ENCODE measurements at places on chromosomes 4 and X.

- DNase-seq: no peak
These were observed 46.6 kb upstream of the PPP1R2C start for GRCh38 chrX:42824541-42824940.

GRCh38 chrX:39883666-39884065, 214.1 kb downstream of the BCOR start:
- no peak for DNase-seq

DNA sequence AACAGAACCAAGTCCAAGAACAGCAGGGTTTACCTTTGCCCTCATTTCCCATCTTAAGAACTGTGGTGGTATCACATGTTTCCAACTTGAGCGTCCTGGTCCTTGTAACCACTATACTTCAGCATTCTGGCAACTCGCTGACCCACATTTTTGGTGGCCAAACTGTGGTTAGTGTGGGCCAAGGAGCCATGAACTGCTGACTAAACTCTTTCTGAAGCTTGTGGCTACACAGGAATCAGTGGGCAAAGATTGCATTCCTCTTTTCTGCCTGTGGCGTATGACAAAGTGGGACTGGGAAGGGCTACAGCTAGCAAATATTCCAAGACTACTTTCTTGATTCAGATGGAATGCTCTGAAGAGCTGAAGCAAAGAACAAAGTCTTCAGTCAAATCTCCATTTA, 106.3 kb upstream of the MID1 start:
- no peak for DNase-seq

GRCh38 chr4:59987289-59987688, 1212.8 kb upstream of the ADGRL3 start:
- DNase-seq: no peak

GRCh38 chrX:104195489-104196084, 29.3 kb downstream of the FAM199X start:
- no peak for DNase-seq

DNA sequence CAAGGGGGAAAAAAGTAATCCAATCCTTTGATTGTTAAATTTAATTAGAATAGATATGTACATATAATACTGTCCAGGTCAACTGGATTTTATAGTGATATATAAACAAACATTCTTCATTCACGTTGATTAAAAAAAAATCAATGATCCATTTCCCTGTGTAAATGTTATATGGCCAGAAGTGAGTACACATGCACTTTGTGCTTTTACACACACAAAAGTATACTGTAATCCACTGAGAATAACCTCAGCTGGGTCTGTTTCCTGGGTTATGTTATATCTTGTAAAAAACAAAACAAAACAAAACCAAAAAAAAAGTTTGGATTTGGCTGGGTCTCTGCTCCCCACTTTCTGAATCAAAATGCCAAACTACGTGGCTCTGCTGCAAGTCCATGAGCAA, 51.7 kb downstream of the WFS1 start:
- DNase-seq: no peak

GRCh38 chr4:96035727-96036126, 195.8 kb downstream of the PDHA2 start:
- no peak for DNase-seq

DNA sequence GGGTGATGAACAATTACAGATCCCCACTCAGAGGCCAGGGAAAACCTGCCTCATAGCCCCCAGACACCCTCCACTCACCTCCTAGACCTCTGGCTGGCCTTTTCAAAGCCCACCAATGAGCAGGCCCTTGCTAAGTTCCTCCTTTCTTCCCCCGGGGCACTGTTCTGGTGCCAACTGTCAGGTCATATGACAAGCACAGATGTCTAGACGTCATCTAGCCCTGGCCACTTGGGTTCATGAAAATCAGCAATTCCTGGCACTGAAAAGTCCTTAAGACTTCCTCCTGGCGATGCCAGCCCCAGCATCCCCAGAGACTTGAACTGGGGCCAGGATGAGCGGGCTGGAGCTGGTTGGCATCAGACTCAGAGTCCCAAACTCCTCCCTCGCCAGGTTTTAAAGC, 115.6 kb upstream of the NALF2 start:
- no peak for DNase-seq

DNA sequence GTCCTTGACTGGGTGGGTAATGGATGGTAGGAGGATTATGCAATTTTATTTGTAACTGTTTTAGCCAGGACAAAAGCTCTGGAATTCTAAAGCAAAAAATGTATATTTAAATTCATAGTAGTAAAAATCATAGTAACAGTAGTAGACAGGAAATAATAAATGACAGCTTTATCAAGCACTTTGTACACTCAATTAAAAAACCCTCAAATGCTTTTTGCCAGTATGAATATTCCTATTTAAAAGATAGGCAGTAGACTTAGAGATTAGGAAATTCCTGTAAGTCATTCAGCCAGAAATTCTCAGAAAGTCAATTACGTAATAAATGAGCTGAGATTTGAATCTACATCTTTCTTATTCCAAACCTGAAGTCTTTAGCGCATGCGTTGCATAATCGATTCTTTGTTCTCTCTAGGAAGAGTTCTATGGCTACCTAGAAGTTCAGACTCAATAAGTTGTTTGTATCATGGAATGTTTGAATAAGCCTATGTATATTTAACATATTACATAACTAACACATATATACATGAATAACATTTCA, 2.5 kb downstream of the AADAT start:
- DNase-seq: no peak

GRCh38 chr4:121209171-121209570, 45.0 kb upstream of the TNIP3 start:
- no peak for DNase-seq

DNA sequence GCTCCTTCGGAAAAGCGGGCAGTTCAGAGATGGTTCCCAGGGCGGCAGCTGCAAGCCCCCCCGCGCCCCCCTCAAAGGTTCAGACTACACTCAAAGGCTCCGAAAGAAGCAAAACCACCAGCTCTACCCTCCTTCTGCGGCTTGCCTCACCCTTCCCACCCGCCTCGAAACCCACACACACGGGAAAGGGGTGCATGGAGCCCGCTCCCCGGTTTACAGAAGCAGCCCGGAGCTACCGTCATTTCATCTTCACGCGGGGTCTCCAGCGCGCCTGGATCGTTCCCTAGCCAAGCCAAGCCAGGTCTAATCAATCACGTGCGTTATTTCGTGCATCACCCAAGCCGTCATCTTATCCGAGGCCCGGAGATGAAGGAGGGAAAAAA, 1.2 kb downstream of the NLGN4X start:
- DNase-seq: no peak

DNA sequence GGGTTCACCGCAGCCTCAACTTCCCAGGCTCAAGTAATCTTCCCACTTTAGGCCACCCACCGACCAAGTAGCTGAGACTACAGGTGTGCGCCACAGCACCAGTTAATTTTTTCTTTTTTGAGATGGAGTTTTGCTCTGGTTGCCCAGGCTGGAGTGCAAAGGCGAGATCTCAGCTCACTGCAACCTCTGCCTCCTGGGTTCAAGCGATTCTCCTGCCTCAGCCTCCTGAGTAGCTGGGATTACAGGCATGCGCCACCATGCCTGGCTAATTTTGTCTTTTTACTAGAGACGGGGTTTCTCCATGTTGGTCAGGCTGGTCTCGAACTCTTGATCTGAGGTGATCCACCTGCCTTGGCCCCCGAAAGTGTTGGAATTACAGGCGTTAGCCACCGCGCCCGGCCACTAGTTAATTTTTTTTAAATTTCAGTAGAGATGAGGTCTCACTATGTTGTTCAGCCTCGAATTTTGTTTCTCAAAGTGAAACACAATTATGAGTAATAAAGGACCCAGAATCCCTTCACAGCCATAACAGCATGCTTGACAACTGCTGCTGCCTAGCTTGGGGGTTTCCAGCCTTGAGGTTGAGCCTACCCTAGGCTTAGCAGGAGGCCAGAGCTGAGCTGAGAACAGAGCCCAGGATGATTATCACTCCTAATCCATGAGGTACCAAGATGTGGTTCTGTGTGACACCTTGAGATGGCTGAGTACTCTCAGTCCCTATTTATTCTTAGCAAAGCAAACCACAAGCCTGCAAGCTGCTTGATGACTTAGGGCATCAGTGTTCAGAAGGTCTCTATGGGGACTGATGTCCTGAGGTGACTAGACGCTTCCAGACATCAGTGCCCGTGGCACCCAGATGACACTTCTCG, 41.6 kb upstream of the NKRF start:
- DNase-seq: no peak

DNA sequence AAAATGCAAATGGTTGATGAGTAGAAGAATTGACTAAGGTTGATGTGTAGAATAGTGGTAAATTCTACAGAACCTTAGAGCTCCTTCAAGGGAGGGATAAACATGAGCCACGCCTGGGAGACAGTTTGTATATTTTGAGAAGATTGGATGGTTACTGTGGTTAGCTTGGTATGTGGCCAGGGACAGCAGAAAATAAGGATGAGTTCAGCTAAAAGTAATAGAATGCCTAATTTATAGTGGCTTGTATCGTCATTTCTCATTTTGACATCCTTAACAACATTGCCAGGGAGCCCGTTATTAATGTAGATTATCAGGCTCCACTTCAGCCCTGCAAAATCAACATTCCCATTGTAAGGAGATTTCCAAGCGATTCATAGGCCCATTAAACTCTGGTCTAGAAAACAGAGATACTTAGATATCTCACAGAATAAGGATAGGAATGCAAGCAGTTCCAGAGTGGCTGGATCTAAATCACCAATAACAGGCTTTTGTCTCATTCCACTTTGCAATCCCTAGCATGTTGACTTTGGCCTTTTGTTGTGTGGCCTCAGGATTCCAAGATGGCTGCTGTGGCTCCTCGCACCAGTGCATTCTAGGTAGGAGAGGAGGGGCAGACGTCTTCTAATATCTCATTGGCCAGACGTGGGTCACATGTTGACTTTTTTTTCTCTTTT, 6.4 kb upstream of the PTTG2 start:
- no peak for DNase-seq

GRCh38 chr4:42871261-42871660, 21.3 kb upstream of the GRXCR1 start:
- no peak for DNase-seq

DNA sequence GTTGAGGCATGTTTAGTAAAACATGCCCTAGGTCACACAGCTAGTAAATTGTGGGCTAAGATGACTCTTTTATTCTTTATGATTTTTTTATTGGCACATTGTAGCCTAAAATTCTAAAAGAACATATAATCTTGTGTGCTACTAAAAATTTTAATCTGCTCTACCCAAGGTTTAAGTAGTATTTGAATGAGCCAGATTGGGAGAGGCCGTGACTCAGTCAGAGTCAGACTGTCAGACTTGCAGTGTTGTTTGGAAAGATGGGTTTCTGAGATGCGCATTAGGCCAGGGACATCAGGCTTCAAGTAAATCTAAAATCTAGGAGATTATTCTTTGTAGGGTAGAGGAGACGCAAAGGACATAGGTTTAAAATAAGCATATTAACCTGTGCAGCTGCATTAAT, 30.7 kb upstream of the TMPRSS11E start:
- no peak for DNase-seq

DNA sequence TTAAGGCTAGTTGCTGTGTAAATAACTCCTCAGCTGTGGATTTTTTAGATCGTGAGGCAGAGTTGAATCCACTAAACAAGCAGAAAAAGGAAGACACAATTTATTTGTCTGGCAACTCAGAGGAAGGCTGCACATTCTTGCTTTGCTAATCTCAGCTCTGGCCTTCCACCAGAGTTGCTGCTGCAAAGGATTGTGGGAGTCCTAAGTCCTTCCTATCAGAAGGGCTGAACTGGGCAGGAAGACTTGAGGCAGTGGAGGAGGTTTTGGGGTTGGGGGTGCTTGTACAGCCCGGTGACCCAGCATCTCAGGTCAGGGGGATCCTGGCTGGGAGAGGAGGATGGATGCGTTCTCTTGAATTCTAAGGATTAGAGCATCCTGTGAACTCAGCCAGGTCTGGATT, 11.0 kb upstream of the VSIG1 start:
- DNase-seq: no peak

GRCh38 chrX:50161127-50161526, 39.7 kb downstream of the AKAP4 start:
- DNase-seq: no peak

DNA sequence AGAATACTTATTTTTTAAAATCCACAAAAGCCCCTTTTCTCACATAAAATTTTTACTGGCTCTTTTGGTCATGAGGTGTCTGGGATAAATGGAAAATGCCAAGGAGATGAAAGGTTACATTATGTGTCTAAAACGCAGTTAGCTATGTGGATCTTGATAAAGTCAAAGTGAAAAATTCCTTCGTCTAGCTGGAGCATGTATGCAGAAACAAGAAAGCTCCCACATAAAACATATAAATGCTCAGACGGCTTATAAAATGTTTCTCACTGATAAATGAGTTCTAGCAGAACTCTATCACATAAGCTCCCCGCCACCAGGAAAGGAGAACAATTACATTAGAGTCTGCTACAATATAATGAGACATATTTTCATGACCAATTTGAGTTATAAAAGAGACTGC, 83.8 kb downstream of the TBC1D9 start:
- DNase-seq: no peak

DNA sequence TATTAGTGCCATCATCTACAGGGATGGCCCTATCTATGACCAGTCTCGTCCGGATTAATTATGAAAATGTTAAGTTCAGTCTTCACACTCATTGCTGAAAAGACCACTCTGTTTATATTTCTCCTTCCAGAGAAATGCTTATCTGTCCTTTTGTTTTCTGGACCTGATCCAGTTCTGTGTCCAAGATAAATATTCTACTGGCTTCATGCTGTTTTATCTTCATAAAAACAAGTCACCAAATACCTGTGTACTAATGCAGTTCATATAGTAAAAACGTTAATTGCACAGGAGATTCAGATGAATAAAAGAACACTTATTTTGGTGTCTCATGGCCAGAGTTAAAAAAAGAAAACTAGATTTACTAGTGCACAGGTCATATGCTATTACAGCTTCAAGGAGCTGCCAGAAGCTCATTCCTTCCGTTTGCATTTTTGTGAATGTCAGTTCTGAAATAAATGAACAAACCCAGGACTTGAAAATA, 17.3 kb downstream of the FNIP2 start:
- no peak for DNase-seq

DNA sequence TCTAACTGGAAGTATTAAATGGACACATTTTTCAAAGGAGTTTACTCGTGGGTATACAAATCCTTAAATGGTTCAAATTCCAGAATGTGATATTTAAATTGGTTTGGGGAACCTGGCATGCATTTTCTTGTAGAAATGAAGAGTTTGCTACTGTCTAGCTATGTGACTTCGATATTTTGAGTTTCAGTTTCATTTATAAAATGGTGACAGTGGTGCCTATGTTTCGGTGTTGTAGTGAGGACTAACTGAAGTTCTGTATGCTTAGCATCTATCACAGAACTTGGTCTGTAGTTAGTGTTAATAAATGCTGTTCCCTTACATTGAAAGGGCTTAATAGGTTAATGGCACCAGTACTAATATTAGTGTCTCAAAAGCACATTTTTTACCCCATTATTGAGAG, 29.4 kb downstream of the TRPC5 start:
- DNase-seq: no peak
